Testis (tissue), 5 donors: ENCODE measurements at places on chromosomes 16 and 17. TPM values are rescaled to one million over a fixed set of nuclear protein-coding genes. Genes with fewer than 3 reads are reported as not detected.

The NTN1 gene
- polyA plus RNA-seq: 4.8 TPM

The TNP2 gene
- 38.4 TPM for polyA plus RNA-seq

DNA sequence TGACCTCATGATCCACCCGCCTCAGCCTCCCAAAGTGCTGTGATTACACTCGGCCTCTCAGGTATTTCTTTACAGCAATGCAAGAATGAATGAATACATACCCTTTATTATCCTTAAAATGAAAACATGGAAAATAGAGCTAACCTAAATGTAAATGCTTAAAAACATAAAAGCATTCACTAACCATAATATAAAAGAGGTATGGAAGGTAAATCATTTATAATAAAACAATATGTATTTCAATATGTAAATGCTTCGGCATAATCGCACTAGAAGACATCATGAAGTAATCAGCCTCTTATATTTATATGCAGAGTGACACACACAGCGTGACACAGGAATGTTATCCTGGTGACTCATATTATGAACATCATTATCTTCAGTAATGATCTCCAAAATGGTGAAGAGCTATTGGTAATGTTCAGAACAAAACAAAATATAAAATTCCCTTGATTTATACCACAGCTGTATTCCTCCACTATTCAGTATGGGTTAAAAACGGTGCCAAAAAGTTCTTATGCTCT is 53.9 kb downstream of the AIPL1 start:
- DNase-seq: no peak

The FADS6 gene
- polyA plus RNA-seq: 0.95 TPM

GRCh38 chr17:81398176-81398831 is 3.0 kb downstream of the BAHCC1 start:
- DNase-seq: no peak

GRCh38 chr17:17874478-17874877 is 37.7 kb upstream of the SREBF1 start:
- no peak for DNase-seq
